ENCODE measurements at places on chromosomes 6 and 20.

GRCh38 chr6:123547216-123547978 lies 89.4 kb downstream of the TRDN start:
- no peak for DNase-seq

DNA sequence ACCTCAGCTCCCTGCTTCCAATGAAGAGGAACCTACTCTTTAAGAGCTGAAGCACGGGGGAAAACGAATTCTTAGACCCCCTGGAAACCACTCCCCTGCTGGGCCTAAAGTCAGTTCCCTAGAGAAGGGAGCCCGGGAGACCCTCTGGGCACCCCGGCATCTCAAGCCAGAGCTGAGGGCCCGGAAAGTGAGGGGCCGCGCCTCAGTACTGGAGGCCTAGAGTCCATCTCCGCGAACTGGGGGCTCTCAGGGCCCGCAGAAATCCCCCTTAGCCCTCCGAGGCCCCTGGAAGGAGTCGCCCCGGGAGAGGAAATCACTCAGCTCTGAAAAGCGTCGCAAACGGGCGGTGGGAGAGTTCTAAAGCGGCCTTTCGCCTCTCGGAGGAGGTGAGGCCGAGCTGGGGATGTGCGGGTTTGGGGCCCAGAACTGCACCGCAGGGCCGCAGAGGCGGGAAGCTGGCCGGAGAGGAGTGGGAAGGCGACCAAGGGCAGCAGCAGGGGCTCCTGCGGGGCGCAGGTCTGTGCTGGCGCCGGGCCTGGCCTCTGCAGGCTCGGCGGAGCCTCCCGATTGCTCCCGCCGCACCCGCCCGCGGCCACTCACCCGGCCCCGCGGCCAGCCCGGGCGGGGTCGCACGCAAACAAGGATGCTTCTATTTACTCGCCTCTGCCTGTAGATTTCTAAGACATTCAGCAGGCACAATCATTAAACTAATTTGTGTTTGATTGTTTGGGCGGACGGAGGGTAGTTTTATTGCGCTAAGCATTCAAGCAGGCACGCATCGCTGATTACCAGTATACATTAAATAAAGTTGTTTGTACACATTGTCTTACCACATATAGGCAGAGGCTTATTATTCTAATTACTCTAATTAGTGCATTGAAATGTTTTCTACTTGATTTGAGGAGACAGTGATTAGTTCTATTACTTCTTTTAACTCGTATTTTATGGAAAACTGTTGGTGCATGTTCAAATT lies 9.2 kb downstream of the POU3F2 start:
- DNase-seq = peak; percentile 7

DNA sequence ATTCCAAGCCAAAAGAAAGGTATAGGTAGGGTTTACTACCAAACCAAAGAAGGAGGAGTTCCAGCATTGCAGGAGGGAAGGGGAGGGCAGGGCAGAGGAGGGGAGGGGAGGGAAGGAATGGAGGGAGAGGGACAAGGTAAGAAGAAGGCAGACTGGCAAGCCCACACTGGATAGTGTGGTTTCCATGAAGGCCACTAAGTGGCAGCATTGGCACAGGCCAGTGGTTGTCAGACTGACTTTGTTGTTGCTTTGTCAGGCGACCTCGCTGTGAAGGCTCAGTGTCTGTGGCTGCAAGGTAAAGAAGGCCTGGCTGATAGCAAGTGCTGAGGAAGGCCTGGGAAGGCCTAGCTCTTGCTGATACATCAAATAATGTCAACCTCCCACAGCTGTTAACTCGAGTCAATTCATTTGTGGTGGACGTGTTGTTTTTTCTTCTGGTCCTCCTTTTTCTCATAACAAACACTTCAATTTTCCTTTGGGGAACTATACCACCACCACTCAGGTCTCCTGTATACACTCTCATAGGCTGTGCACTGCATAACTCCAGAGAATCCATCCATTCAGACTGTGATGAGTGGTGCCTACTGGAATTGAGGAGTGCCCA lies 7.7 kb upstream of the ZNF334 start:
- peak; percentile 46 for DNase-seq

DNA sequence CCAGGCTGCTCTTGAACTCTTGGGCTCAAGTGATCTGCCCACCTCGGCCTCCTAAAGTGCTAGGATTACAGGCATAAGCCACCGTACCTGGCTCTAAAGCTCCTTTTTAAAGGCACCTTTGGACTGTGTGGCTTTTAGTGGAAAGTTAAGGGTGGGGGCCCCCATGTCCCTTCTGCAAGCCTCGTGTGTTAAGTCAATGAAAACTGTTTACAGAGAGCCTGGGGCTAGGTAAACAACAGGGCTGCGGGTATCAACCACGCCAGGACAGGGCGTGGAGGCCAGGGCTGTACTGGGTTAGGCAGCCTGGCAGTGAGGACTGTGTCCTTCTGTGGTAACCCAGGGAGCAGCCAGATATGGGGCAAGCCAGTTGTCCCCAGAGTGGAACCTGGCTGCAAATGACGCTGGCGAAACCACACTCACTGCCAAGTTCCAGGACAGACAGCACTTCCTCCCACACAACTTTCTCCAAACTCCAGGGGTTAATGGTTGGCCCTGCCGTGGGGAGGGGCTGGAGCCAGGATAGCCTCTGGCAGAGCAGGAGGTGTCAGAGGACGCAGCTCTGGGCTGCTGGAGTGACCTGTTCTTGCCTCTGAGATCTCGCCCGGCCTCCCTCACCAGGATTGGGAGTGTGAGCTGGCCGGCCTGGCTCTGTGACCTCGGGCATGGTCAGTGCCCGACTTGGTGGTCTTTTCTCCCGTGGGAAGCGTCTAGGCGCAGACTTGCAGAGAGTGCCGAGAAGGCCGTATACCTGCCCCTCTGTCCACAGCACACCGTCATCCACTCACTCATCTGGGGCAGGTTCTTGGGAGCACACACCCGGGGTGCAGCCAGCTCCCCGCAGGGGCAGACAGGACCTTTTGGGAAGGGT lies 3.2 kb downstream of the SLC17A9 start:
- no peak for DNase-seq

DNA sequence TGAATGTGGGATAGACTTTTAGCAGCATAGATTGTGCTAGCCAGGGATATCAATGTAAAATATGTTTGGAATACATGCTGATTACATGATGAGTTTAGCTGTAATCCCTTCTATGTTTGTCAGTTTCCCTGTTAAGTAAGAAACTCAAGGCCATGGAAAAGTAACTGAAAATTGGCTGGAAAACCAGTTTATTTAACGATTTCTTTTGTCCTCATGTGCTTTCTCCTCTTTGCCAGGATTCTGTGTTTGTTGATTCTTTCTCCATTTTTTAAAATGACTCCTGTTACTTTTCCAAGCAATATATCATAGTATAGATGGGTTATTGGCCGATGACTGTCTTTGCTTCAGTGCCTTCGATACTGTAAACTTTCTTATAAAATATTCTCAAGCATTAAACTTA lies 87.5 kb downstream of the SAMD5 start:
- no peak for DNase-seq

DNA sequence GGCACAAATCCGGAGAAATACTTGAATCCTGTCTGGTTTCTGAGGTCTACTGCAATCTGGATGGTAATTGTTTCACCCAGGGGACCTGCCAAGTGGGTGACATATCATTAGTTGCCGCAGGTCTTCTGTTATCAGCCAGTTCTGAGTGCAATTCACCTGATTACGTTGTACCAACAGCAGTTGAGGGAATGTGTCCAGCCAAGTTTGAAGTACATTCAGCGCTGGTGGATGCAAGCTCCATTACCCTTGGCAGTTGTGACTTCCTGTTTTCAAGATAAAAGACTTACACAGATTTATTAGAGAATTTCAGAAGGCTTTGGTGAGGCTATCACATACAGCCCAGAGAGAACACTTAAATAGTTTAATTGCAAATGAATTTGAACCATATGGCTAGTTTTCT lies 42.8 kb downstream of the FNDC1 start:
- no peak for DNase-seq

GRCh38 chr6:35522660-35523658 lies 10.3 kb upstream of the TULP1 start:
- peak; percentile 75 for DNase-seq

DNA sequence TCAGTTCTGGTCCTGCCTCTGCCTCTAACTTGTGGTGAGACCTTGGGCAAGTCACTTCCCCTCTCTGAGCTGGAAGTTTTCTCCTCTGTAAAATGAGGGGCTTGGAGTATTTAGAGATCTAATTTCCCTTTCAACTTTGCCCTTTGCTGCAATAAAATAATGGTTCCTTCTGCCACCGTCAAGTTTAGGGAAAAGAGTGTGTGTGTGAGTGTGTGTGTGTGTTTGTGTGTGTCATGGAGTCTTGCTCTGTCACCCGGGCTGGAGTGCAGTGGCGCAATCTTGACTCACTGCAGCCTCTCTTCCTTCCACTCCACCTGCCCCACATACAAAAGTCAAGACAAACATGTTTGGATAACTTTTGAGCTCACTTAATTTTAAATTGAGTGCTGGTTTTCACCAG lies 39.2 kb upstream of the PIM1 start:
- DNase-seq = no peak

DNA sequence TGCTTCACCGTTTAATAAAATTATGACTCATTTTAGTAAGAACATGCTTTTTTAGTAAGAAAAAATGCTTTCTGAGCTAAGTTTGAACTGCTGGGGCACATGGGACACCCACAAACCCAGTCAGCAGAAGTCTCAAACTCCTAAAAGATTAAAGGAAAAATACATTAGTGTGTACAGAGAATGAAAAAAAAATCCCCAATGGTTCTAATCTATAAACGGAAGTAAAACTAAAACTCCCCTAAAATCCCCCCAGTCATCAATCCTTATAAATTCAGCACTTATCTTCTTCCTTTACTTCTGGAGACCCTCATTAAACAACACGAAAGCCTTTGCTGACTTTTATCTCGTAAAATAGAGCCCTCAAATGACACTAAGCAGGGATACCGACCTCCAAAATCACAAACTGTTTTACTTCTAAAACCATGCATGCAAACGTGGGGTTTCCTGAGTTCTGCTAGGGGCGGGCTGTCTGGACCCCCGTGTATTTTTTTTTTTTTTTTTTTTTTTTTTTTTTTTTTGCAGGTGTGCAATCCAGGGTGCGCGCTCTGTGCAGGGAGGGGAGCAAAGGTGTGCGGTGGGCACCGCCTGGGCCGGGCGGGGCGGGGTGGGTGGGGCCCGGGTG lies 1.1 kb upstream of the MYB start:
- peak; percentile 48 for DNase-seq

DNA sequence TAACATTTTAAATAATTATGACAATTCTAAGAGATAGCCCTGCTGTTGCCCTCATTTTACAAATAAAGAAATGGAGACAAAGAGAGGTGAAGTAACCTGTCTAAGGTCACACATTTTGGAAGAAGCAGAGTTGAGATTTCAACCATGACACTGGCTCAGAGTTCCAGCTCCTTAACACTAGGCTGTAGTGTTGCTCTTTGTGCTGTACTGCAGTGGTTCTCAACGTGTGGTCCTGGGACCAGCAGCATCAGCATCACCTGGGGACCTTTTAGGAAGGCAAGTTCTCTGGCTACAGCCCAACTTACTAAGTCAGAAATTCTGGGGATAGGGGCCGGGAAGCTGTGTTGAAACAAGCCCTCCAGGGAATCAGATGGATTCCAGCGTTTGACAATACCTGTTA lies 62.4 kb upstream of the FERMT1 start:
- no peak for DNase-seq

- no peak for DNase-seq
These were observed 8.0 kb upstream of the IER3 start for GRCh38 chr6:30752157-30752927.

DNA sequence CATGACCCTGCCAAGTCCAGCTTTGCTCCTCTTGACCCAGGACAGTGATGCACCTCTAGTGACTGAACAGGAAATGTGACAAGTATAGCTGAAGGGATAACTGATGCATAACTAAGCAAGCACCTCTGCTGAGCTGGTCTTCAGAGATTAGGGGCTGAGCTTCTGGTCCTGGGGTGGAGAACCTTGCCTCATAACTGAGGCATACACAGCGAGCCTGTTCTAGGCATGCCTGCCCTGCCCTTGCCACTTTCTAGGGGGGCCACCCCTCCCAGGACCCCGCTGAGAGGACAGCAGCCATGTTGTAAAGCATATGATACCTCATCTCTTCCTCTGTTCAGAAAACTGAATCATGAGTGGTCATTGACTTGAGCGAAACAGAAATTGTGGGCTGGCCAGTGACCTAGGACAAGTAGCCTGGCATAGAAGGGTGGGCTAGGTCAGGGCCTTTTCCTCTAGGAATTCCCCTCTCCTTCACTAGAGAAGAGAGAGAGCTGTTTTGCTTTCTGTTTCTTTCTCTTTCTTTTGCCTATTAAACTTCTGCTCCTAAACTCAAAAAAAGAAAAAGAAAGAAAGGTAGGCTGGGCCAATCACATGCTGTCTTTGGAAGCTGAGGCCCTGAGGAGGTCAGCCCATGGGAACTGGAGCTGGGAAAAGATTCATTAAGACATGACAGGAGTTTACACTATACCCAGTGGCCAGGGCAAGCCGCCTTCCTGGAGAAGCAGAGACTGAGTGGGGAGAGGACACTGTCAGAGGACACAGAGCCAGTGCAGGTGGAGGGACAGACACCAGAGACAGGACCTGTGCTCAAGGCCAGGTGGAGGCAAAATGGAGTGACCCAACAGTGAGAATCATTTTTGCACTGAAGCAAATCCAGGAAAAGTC lies 23.1 kb downstream of the ALDH5A1 start:
- no peak for DNase-seq

DNA sequence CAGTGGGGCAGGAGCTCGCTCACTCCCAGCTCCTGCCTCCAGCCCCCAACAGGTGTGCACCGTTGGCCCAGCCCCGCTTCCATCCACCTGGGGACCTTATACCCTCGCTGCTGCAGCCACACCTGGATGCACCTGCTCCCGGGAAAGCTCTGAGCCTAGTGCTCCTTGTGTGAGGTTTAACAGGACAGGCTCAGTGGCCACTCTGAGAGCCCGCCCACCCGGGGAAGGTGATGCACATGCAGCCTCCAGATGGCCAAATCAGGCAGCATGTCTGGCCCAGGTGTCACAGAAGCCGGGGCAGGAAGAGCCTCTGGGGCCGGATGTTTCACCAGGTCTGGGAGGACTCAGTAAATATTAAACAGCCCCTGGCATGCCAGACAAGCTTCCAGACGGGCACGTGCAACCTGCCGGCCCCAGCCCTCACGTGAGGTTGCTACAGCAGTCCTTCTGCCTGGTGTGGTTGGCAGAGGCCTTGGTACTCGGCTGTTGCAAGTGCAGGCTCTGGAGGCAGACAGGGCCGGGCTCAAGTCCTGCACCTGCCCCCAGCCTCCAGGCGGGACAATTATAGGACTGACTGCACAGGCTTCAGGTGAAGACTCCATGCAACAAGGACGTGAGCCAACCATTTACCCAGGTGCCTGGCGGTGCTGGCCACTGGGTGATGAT lies 66.9 kb downstream of the RIPOR3 start:
- DNase-seq = no peak

DNA sequence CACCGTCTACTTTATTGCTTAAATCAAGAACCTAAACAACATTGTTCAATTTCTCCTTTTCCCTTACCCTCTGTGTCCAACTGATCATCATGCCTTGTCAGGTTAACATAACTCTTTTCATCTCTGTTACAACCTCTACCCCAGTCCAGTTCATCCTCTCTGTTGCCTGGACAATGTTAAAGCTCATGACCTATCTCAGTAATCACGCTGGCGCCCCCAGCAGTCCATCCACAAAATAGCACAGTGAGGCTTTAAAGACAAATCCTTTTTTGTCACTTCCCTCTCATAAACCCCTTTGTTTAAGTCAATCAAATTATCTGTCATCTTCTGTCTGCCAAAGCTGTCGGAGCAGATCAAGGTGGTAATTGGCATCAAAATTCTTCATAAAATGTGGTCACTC lies 140.1 kb downstream of the QKI start:
- peak; percentile 57 for DNase-seq

- peak; percentile 74 for DNase-seq
These were observed 630 bp downstream of the LIME1 start for GRCh38 chr20:63736893-63737694.

GRCh38 chr20:20233041-20233514 lies 134.8 kb upstream of the INSM1 start:
- no peak for DNase-seq

GRCh38 chr20:57664924-57665588 lies 44.8 kb downstream of the PMEPA1 start:
- DNase-seq = no peak

Data from stimulated activated naive CD8-positive, alpha-beta T cell treated with anti-CD3 and anti-CD28 coated beads, Interleukin-15, amount 100 ng/mL, for 72 hours (primary cell).